Esophagus squamous epithelium (tissue), 5 donors: ENCODE measurements at places on chromosomes 16 and 17.

- no peak for DNase-seq
Observed at GRCh38 chr17:30300818-30301217, 9.1 kb upstream of the BLMH start.

DNA sequence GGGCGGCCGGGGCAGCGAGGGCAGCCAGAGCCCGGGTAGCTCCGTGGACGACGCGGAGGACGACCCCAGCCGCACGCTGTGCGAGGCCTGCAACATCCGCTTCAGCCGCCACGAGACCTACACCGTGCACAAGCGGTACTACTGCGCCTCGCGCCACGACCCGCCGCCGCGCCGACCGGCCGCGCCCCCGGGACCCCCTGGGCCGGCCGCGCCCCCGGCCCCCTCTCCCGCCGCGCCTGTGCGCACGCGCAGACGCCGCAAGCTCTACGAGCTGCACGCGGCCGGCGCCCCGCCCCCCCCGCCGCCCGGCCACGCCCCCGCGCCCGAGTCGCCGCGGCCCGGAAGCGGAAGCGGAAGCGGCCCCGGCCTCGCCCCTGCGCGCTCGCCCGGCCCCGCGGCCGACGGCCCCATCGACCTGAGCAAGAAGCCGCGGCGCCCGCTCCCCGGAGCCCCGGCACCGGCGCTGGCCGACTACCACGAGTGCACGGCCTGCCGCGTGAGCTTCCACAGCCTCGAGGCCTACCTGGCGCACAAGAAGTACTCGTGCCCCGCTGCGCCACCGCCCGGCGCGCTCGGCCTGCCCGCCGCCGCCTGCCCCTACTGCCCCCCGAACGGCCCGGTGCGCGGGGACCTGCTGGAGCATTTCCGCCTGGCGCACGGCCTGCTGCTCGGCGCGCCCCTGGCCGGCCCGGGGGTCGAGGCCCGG, 36.1 kb upstream of the ZC3H18 start:
- no peak for DNase-seq

DNA sequence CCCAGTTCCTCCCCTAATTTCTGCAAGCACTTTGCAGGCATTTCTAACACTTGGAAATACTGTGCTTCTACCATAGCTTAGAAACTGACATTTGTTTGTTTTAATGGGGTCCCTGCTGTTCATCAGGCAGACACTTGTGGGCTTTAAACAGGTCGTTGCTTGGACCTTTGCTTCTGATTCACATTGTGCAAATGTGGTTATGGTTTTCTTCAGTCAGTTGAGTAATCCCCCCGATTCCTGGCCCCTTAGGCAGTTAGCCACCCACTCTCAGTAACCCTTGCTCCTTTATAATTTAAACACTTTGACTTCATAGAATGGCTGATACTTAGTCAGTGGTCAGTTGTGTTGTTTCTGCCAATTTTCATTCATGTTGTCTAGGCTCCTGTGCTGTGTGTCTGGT, 39.4 kb downstream of the SLC47A1 start:
- no peak for DNase-seq

GRCh38 chr16:4890026-4890425, 42.7 kb downstream of the UBN1 start:
- DNase-seq = no peak

DNA sequence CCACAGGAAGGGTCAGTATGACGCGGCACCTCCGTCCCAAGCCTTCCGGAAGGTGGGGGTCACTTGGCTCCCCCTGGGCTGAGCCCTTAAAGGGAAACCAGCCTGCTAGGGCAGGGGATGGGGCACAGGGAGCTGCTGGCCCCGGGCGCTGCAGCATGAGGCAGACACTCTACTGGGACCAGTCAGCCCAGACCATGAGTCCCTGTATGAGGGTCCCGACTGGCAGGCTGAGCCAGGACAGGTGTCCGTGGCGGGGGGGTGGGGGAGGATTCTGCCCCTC, 43.4 kb upstream of the ZC3H18 start:
- DNase-seq = no peak

- DNase-seq = no peak
Observed at GRCh38 chr17:1368588-1368987, 31.4 kb downstream of the YWHAE start.

DNA sequence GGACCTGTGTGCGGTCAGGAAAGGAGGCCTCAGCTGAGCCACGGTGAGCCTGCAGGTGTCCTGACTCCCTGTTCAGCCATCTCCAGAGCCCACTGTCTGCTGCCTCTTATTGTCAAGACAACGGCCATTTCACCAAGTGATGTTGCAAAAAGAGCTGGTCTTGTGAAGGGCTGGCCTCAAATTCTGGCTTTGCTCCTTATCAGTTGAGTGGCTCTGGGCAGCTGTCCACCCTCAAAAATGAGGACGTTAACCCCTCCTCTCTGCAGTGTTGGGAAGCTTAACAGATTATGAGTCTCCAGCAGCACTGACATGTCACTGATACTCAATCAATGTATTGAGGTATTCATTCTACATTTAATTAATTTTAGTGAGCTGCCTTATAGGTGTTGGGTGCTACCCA, 171.1 kb upstream of the TOX3 start:
- DNase-seq = no peak

GRCh38 chr16:31094088-31094423, 541 bp downstream of the VKORC1 start:
- no peak for DNase-seq

DNA sequence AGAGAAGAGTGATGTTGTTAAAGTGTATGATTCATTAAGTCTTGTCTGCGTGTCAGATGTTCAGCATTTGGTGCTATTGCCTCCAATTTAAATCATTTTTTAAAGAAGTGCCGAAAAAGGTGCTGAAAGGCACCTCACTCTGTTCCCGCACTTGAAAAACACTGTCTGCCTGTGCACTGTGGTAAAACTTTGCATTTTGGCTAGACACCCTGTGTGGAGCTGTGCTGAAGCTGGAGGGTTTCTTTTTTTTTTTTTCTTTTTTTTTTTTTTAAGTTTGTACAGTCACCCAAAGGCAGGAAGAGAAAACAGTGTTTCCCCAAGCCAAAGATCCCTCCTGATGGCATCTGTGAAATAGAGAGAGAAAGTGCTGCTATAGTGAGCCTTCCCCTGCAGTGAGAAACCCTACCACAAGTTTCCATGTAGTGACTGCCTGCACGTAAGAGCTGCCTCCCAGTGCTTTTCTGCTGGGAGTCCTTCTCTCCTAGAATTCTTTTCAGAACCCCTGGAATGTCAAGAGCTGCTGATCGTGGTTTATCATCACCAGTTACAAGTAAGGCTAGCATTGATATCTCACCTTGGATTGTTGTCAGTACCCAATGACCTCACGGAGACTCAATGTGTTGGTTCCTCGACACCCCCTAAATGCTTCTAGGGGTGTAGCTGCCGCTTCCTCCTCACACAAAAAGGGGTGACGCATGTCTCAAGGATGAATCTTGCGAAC, 116.0 kb upstream of the SOX9 start:
- no peak for DNase-seq

DNA sequence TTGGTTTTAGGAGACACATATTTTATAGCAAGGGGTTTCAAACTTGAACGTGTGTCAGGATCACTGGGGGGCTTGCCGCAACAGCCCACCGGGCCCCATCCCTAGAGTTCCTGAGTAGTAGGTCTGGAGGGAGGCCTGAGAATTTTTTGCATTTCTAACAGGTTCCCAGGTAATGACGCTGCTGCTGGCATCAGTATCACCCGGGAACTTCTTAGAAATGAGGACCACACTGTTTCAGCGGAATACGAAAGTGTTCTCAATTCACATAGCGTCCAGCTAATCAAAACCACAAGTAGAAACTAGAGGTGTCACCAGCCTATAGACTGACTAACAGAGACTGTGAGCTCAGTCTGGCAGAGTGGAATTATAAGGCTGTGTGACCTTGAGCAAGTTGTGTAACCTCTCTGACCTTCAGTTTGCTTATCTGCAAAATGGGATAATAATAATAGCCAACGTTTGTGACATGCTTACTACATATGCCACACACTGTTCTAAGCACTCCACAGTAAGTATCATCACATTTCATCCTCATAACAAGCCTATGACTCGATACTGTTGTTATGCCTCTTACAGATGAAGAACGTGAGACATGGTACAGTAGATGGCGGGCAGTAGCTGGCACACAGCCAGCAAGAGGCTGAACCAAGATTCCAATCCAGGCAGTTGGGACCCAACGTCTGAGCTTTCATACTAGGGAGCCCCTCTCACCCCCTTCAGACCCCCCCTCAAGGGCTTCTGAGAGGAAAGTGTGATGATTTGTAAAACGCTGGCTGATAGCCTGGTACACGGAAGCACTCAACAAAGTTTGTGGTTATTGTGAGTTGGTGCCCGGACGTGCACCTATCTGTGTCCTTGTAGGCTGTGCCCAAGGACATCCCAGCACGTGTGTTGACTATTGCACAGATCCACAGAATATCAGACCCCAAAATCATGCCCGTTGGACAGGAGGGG, 4.6 kb upstream of the ICAM2 start:
- DNase-seq = no peak

- no peak for DNase-seq
Observed at GRCh38 chr16:23907457-23907902, 71.7 kb downstream of the PRKCB start.

DNA sequence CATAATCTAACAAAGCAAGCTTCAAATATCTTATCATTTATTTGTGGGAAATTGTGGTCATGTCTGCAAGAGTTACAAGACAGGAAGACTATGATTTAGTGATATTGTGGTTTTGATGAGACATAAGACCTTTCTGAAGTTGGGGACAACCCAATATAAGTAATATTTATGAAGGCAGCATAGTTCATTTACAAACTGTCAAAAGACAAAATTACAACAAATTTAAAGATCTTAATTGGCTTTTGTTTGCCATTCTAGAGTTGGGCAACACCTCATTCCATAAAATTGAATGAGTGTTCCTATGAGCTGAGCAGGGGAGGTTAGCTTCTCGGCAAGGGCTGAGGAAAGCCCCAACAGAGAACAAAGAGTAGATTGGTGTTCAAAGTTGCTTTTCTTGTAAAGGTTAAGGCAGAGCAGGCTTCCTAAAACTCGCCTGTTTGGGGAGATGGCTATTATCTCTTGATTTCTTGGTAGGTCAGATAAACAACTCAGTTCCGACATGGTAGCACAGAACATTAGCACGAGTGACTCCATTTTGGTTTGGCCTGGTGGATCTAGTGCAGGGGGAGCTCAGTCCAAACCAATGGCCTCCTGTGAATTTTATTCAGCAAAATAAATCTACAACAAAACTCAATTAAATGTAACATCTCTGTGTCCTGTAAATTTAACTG, 10.9 kb upstream of the MMD start:
- DNase-seq = no peak

DNA sequence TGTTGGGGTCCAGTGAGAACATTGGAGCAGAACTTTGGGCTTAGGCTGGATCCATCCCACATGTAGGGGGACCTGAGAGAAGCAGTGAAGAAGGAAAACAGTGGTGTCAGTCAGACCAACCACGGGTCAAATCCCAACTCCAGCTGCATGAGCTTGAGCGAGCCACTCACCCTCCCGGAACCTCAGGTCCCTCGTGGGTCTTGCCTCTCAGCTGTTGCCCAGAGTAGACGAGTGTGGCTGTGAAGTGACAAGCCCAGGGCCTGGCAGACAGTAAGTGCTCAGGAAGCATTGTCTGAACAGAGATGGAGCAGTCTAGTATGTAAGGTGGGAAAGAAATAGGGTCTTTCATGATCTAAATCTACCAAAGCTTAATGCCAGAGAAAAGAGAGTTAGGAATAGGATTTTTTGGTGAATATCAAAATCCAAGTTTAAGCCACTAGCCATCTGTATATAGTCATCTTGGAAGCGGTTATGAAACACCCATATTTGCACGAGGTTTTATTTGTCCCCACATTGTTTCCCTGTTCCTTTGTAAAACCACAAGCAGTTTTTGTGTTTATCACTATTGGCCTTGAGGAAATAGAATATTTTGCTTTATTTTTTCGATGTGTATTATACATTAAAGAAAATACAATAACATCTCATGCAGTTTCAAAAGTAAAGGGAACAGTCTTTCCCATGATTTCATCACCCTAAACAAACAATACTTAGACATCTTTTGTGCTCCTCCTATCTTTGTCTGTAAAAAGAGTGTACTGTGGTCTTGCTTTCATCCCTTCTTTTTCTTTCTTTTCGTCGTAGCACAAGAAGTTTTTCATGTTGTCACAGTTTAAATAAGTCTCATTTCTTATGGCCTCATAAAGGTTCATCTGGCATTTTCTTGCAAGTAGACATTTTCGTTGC, 112.0 kb downstream of the CLEC16A start:
- DNase-seq = no peak

GRCh38 chr16:11687601-11688519, 19.6 kb downstream of the SNN start:
- no peak for DNase-seq

DNA sequence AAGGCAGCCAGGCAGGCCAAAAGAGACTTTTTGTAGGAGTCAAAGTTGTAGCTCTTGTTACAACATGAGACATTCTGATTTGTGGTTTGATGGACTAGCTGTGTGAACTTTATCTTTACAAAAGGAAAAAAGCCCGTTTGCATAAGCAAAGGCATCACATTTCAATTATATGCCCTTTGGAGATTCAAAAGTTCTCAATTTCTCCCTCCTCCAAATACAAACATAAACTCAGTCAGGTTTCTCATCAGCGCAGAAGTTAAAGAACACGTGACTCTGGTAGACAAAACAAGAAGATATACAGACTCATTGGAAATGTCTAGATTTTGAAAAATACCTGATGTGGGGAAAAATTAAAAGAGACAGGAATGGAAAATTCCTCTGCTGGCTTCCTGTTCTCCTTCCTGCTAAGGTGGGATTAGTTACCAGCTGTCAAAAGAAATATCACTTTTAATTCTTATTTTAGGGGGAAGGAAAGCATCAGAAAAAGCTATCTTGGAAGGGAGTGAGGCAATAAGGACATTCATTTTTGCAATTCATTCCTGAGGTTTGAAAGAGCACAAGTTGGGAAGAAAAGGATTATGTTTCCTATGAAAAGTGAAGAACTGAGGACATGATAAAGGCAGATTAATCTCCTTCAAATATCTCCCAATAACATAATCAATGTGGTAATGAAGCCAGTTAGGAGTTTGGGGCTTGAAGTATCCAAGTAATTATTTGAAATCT, 4.6 kb upstream of the KCNJ16 start:
- no peak for DNase-seq

GRCh38 chr16:11160676-11161115, 95.3 kb downstream of the SOCS1 start:
- DNase-seq = no peak

GRCh38 chr17:43014020-43014648, 7.5 kb downstream of the IFI35 start:
- DNase-seq = no peak
